ENCODE measurements at places on chromosomes 7 and 10. TPM values are rescaled to one million over a fixed set of nuclear protein-coding genes. Genes with fewer than 3 reads are reported as not detected.

DNA sequence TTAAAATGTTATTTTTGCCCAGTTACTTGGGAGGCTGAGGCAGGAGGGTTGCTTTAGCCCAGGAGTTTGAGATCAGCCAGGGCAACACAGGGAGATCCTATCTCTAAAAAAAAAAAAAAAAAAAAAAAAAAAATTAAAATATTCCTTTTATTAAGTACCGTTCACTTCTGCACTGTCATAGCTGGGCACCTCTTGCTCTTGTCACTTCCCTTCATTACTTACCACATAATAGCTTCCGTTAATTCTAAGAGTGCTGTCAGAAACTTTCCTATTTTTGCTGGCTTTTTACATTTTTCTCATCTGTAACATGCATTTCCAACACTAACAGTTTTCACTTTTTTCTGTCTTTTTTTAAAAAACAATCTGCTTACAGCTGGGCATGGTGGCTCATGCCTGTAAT is 132.9 kb downstream of the PIP4K2A start:
- no peak for DNase-seq

GRCh38 chr10:7609556-7609955 is 57.2 kb downstream of the ITIH5 start:
- DNase-seq = no peak

The HDAC9 gene
- total RNA-seq = 9.9 TPM

DNA sequence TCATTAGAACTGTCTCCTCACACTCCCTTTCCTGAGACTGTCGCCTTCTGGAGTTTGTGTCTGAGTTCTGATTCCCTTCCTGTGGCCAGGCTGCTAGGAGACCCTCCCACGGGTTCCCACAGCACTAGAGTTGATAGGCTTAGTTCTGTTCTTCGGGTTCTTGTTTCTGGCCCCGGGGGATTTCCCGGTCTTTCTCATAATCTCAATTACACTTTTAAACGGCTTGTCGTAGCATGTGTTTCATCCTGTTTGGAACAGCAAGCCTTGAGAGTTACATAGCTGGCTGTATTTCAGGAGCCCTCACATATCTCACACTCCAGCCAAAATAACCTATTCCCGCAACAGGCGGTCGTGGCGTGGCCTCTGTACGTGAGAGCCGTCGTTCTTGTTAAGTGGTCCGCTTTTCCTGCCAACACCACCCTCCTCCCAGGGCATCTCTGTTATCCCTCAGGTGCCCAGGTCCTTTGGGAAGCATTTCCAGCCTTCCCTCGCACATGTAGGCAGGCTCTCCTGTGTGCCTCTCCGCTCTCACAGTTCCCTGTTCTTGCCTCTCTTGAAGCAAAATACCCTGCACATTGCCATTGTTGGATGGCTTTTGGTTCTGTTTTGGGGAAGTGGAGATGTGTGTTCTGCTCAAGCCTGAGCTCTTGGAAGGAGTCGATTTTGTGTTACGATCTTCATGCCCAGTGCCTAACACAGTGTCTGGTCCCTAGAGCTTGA is 46.0 kb downstream of the CDC123 start:
- no peak for DNase-seq

DNA sequence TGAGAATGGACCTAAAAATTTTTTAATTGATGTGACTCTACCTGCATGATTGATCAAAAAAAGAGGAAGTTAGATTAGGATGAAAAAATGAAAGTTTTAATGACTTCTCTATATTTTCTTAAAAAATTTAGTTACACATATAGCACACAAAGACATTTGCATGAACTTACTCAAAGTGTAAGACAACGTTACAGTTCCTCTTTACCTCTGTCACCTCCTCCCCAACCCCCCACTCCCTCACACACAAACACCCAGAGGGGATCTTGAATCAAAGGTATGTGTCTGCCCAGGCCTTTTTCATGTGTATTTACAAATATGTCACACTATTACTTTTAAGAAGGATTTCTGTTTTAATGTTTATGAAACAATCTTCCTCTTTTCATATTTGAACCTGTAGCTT is 20.6 kb upstream of the CDCA7L start:
- DNase-seq = no peak

- DNase-seq = no peak
Observed at GRCh38 chr7:140349144-140349771, 49.1 kb downstream of the SLC37A3 start.

The TMEM270 gene
- total RNA-seq = not detected

GRCh38 chr10:111186358-111186757 is 109.5 kb downstream of the ADRA2A start:
- no peak for DNase-seq

GRCh38 chr10:66625709-66626590 is 299.9 kb upstream of the LRRTM3 start:
- DNase-seq = no peak

GRCh38 chr10:79028056-79028430 is 40.7 kb upstream of the ZMIZ1 start:
- DNase-seq = no peak

The C10orf95 gene
- total RNA-seq = not detected

DNA sequence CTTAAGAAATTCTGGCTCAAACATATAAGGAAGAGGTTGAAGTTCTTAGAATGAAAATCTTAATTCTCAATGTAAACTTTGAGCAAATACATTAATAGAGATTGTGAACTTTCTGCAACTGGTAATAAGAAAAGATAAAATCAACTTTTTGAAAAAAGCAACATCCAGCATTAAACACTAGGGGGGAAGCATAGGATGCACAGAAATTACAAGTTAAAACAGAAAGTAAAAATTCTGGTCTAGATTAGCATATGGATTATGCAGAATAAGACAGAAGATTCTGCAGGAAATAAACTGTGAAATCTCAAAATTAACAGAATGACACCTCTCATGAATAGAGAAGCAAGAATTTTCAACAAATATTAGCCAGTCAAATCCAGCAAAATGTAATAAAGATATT is 38.0 kb upstream of the CAV2 start:
- no peak for DNase-seq

The MDFIC gene
- total RNA-seq = 109 TPM

The TLX1 gene
- not detected for total RNA-seq

The ADAMTS14 gene
- total RNA-seq = 0.07 TPM

DNA sequence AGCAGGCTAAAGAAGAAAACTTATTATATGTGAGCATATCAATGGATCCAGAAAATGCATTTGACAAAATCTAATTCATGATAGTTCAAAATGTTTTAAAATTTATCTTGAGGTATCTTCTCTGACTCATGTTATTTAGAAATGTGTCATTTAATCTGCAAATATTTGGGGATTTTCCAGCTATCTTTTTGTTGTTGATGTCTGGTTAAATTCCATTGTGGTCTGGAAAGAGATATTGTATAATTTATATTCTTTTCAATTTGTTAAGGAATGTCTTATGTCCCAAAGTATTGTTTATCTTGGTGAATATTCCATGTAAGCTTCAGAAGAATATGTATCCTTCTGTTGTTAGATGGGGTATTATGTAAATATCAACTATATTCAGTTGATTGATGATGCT is 942.5 kb downstream of the KCNMA1 start:
- no peak for DNase-seq

DNA sequence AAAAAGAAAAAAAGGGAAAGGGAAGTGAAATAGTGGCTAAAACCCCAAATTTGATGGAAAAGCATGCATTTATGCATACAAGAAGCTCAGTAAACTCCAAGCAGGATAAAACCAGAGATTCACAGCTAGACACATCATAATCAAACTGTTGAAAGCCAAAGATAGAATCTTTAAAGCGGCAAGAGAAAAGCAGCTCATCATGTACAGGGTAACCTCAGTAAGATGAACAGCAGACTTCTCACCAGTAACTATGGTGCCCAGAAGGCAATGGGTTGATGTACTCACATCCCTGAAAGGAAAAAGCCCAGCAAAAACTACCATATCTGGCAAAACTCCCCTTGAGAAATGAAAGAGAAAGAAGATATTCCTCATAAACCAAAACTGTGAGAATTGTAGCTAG is 60.4 kb downstream of the TPST1 start:
- DNase-seq = no peak

The ZNF488 gene
- not detected for total RNA-seq

The PVRIG gene
- total RNA-seq = 43.9 TPM

DNA sequence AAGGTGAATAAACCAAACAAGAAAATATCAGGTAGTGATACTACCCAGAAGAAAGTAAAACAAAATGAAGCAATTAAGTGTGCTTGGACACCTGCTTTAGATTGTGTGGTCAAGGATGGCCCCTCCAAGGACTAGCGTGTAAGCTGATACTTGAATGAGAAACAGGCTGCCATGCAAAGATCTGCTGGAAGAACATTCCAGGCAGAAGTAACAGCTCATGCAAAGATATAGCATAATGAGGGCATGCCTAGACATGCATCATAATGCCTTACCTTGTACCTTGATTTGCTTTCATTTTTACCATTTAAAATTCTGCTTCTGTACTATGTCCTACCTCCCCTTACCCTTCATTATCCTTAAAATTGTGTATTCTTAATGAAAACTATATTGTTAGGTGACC is 74.8 kb upstream of the HDAC9 start:
- no peak for DNase-seq

The ZRANB1 gene
- 13.0 TPM for total RNA-seq

Data from natural killer cell treated with Interleukin-12 subunit alpha and Interleukin-12 subunit beta and Interleukin-15 and Interleukin-18, amount 100 ng/mL, for 72 hours (primary cell).